ENCODE measurements at places on chromosomes 4 and X.

GRCh38 chrX:88908056-88908455 lies 161.0 kb downstream of the CPXCR1 start:
- DNase-seq: no peak

DNA sequence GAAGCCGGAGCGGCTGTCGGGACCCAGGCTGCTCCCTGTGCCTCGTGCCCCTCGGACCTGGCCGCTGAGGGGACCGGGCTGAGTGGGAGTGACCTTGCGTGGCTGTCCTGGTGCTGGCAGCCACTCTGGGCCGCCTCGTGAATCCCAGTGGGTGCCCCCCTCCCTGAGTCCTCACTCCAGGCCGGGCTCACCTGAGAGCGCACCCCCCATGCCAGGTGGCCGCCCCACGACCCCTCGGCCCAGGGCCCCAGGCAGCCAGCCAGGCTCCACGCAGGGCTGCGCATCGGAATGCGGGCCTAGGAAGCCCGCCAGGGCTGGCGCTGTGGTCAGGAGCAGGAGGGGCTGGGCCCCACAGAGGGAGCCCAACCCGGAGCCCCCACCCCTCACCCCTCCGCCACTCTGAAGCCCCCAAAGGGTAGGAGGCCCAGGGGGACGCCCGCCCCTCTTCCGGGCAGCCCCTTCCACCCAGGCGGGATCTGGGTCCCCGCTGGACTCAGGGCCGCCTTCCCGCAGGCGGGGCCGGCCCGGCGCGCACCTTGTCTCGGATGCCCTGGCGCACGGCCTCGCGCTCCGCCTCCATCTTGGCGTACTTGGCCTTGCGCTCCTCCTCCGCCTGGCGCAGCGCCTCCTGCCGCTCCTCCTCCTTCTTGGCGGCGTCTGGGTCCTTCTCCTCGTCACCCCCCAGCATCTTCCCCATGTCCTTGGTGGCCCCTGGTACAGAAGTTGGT lies 33.9 kb downstream of the CPLX1 start:
- no peak for DNase-seq

DNA sequence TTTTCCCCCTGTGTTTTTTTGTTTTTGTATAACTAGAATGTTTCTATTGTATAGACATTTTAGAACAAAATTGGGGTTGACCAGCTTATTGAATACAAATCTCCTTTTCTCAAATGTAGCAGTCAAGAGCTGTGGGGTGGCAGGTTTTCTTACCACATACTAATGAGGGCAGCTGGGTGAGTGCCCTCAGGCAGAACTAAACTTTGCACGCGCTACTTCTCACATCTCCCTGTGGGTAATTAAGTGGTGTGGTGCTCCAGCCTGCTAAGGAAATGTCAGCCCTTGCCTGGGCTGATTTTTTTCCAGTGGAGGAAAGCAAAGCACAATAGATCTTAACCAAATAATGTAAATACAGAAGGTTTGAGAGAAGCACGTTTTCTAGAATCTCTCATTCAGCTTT lies 717.6 kb upstream of the TENM3 start:
- peak; percentile 58 for DNase-seq

DNA sequence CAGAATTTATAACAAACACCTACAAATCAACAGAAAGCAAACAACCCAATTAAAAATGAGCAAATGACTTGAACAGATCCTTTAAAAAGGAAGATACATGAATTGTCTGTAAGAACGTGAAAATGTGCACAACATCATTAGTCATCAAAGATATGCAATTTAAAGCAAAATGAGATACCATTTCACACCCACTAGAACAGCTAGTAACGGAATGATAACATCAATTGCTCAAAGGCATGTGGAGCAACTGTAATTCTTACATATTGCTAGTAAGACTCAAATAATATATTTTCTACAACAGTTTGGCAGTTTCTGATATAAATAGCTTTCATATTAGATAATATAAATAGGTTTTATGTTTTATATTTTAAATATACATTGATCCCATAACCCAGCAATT lies 82.5 kb downstream of the LCORL start:
- DNase-seq: no peak

DNA sequence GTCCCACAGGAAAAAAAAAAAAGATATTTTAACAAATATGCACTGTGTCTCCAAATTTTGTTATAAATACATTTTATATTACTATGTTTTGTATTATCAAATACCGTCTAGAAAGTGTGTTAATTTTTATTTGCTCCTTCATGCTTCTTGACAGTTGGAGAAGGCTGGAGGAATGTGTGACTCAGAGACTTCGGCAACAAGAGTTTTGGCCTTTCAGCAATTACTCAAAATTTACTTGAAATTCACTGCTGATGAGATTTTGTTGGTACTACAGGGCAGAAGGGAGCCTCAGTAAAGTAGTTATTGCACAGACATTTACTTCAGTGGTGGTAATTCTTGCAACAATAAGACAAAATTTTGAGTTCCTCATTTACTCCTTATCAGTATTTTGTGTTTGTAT lies 2164.0 kb downstream of the PCDH7 start:
- DNase-seq: no peak

- no peak for DNase-seq
These were observed 1230.3 kb downstream of the RPA4 start for GRCh38 chrX:98114021-98114420.

DNA sequence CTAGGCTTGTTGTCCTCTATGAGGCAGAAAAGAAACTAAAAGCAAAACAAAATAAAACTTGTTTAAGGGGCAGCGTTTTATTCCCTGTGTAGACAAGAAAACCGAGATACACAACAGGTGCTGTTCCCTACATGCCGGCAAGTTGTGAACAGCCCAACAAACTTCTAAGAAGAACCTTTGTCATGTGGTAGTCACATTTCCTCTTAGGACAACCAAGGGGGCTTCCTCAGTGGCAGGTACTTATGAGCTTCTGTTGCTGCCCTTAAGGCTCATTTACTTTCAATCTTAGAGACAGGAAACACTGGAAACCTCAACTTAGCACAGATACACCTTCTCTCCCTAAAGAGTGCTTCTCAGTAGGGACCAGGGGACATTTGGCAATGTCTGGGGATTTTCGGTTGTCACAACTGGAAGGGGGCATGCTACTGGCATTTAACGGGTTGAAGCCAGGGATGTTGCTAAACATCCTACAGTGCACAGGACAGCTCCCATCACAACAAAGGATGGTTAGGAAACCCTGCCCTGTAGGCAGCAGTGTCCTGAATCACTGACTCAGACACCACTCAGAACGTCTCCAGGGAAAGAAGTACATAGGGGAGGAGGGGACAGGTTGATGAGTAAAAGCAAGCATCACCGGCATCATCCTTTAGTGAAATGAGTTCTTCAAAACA lies 111.0 kb downstream of the ASB9 start:
- DNase-seq: no peak

GRCh38 chrX:9330249-9330982 lies 134.4 kb upstream of the TBL1X start:
- DNase-seq: no peak

- DNase-seq: no peak
These were observed 47.6 kb downstream of the CBLL2 start for GRCh38 chrX:22320236-22320873.

GRCh38 chr4:40887764-40888131 lies 138.0 kb downstream of the NSUN7 start:
- no peak for DNase-seq

DNA sequence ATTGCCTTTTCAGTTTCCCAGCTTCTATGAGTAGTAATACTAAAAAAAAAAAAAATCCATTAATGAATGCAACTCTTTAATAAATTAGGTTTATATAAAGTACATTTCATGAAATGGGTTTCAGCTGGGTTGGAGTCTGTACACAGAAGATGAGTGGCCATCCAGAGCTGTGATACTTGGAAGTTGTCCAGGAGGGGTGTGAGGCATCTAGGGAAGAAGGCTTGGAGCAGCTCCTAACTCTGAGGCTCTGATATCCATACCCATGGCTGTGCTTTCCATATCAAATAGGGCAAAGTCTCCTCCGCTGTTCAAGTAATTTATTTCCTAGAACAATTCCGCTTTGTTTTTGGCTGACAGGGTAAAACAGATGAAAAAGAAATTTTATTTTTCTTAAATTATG lies 423.3 kb upstream of the TENM3 start:
- peak; percentile 66 for DNase-seq

DNA sequence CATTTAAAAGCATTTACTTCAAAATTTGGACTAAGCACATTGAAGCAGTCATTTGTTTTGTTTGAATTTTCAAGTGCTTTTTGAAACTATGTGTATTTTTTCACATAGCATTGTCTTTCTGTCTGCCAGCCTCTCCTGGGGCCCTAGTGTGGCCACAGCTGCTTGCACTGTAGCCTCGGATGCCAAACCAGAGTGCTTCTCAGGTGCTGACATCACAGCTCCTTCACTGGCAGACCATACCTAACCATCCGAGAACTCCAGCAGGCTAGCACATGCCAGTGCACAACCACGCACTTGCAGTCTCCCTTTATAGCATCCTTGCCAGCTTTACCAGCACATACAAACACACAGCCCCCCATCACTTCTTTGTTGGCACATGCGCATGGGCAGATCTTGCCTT lies 1019.7 kb downstream of the STPG2 start:
- DNase-seq: peak; percentile 1

GRCh38 chrX:49137492-49137891 lies 14.0 kb upstream of the GPKOW start:
- DNase-seq: no peak

DNA sequence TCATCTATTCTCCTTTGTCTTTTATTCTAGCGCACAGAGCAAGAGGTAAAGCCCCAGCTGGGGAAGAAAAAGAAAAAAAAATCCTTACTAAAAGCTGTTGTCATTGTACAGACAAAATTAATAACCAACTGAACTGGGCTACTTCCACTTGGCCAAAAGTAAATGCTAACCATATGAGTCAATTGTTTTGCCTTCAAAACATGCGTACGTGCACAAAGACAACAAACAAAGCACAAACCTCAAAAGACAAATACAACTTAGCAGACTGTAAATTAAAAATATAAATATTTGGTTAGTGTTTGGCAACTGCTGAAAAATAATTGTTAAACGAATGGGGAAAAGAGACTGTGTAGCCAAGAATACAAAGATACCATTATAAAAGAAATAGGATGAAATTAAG lies 5.9 kb downstream of the EDA2R start:
- DNase-seq: no peak

GRCh38 chr4:179124957-179125356 lies 1682.7 kb upstream of the AGA start:
- no peak for DNase-seq

DNA sequence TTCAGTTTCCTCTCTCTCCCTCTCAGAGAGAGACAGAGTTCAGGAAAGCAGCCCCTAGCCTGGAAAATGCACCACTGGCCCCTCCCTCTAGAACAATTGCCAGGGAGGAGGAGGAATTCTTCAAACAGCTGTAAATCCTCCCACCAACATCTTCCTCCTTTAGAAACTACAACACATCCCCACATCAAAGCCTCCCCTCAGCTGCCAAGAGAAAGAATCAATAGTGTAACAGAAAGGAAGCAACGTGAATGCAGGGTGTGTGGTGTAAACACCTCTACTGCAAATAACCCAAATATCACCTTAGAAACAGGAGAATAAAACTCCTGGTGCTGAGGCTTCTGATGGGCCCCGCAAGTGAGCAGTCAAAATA lies 249.9 kb upstream of the GATB start:
- no peak for DNase-seq

DNA sequence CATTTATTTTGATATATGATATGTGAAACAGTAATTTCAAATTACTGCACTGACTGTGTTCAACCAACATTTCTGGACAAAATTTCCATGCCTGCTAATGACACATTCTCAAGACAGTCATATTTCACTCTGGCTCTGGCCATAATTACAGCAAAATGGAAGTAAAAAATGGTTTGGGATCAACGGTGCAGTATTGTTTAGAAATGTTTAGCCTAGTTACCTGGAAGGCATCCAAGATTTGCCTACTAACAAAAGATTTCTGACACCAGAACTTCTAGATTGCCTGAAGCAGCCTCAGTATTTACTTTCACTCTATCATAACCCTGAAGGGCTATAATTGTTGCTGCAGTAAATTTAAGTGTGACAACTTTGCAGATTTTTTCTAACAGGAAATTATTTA lies 416.3 kb downstream of the PCDH10 start:
- DNase-seq: peak; percentile 91

DNA sequence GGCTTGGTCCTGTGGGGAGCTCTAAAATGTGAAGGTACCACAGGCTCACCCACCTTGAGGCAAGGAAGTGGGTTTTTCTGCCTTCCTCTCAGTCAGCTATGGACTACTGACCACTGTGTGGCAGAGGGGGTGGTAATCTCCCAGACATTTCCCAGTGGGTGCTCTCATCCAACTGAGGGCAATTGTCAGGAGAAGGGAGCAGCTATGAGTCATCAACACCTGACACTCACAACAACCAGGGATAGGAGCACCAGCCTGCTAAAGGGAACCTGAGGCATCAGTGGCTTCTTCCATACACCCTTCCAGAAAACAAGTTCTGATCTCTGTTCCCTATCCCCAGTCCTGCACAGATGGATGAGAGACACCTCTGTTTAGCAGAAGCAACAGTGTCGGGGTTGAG lies 468.8 kb downstream of the BCOR start:
- DNase-seq: no peak

- DNase-seq: no peak
These were observed 1.1 kb upstream of the RASSF6 start for GRCh38 chr4:73621357-73621756.

GRCh38 chr4:99404595-99405287 lies 30.4 kb downstream of the ADH7 start:
- DNase-seq: no peak

- DNase-seq: no peak
These were observed 338.6 kb downstream of the SPIN4 start for GRCh38 chrX:63012574-63012973.

GRCh38 chrX:123975180-123975579 lies 13.7 kb downstream of the STAG2 start:
- no peak for DNase-seq

- no peak for DNase-seq
These were observed 92.7 kb downstream of the PJA1 start for GRCh38 chrX:69072486-69073006.

DNA sequence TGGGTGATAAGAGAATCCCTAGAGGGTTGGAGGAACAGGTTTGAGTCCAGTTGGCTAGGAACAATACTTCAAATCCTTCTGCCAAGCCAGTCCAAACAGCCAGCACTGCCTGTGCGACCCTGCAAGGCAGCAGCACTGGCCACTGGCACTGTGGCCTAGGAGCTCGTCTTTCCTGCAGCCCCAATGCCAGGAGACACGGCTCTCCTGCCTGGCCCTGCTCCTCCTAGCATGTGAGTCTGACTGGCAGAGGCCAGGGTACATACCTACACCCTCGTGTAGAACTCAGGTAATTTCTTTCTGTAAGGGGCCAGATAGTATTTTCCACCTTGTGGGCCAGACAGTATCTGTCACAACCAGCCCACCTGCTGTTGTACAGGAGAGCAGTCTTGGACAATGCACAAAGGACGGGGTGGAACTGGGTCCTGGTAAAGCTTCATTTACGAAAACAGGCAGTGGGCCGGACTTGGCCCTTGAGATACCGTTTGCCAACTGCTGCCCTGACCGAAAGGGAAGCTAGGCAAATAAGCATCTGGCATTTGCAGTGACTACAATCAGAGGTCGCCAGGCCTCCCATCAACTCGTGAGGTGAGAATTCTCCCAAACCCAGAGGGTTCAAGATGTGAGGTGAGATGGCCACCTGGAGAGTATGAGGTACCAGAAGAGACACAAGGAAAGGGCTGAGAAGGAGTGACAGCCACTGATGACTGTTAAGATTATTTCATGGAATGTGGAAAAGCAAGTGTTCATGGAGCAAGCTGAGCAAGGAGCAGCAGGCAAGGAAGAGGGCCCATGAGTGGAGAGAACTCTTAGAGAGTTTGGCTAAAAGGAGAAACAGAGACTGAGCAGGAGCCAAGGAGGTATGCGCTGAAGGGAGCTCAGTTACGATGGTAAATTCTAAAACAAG lies 29.8 kb upstream of the IRAK1 start:
- DNase-seq: no peak

Measured in COR-L47 (cell line).